ENCODE measurements at places on chromosomes 12 and 14. TPM values are rescaled to one million over a fixed set of nuclear protein-coding genes. Genes with fewer than 3 reads are reported as not detected.

Gene GPR68
- 1.2 TPM for total RNA-seq

Gene KERA
- total RNA-seq, result not detected

Gene SERPINA9
- total RNA-seq, result not detected

Gene EML5
- 3.7 TPM for total RNA-seq

Gene BCL11B
- total RNA-seq, result 71.7 TPM

Gene FBLN5
- total RNA-seq, result 1.2 TPM

Gene KRT4
- not detected for total RNA-seq

Gene TCHP
- total RNA-seq, result 20.9 TPM

Gene FLVCR2
- total RNA-seq, result 10.4 TPM

Gene OR10AD1
- total RNA-seq, result not detected

Gene VRTN
- not detected for total RNA-seq

Gene NELL2
- 61.9 TPM for total RNA-seq

Gene GPR84
- total RNA-seq, result 1.2 TPM

Gene KRT77
- total RNA-seq, result not detected

Gene FGF23
- total RNA-seq, result not detected

Gene SLCO1B1
- total RNA-seq, result not detected

Gene CAPZA3
- not detected for total RNA-seq

Gene FAM186B
- 0.12 TPM for total RNA-seq

Gene DBX2
- not detected for total RNA-seq

GRCh38 chr14:50069325-50069724 lies 47.0 kb downstream of the VCPKMT start:
- DNase-seq, result no peak

DNA sequence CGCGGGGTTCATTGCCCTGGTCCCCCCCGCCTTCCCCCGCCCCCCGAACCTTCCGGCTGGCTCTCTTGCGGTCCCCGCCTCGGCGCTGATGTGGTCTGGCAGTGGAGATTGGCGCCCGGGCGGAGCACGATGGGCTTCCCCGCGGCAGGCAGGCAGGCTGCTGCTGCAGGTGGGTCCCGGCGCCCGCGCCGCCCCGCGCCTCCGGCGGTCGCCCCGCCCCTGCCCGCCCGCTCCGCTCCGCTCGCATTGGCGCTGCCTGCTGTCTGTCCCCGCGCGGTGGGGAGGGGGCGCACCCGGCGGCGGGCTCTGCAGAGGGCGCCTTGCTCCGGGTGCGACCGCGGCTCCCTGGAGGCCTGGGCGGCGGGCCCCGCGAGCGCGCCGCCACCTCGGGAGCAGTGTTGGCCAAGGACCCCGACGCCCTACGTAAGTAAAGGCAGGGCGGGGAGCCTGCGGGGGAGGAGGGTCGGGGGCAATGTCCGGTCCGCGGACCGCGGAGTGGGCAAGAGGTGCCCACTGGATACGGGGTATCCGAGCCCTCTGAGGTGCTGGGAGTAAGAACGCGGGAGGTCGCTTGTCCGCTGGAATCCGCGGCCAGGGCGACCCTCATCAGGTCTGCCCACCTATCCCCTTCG lies at the start of gene AKAP5:
AKAP5 (plus strand) TSS at position 309 of the 632 bp plus-strand sequence. CDS start 2,896 bp downstream, outside the sequence.
- DNase-seq, result peak; percentile 68

DNA sequence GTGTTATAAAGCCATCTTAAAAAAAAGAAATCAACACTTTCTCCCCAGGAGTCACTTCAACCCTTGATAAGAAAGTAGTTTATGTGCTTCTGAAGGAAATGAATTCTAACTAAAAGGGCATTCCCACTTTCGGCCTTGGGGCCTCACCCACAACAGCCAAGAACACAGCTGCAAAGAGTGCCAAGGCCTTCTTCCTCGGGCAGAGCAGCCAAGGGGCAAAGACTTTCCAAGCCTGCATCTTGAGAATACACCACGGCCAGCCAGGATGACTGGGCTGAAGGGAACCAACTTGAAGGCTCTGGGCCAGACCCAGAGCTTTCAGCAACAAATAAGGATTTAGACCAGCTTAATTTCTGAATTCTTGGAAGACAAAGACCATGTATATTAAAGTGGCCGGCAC lies 60.4 kb upstream of the FOXN3 start:
- DNase-seq, result no peak

DNA sequence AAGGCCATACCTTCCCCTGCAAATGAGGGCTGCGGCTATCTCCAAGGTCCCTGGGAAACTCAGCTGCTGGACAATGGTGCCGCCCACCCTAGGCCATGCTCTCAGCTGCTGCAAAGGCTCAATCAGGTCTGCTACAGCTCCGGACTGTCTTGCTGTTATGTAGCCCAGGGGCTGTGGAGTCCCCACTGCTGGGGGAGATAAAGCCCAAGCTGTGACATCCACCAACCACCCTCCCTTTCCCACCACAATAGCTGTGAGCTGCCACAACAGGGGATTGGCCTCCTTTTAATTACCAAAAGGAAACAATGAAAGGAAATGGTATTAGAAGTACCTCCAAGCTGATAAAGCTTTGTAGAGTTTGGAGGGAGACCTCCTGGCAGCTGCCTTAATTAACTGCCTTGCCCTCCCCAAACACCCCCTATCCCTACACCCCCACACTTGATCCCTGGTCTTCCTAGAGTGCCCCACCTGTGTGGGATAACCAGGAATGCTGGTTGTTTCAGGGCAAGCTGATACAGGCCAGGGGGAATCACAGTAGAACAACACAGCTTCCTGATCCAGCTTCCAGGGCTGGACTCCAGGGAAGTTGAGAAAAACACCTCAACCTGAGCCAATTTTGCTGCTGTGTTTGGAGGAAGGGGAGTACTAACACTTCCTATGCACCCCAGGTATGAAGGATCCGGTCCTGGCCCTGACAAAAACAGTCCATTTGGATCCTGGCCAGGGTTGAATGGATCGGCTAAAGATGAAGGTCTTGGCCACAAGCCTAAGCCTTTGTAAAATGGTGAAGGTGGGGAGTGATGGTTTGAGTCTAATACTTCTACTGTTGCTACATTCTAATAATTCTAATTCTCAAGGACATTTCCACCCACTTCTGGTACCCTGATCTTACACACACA lies at the start of gene VWF:
VWF (minus strand) TSS at position 260 of the 899 bp plus-strand sequence. CDS start 1,474 bp downstream, outside the sequence.
- DNase-seq, result no peak

DNA sequence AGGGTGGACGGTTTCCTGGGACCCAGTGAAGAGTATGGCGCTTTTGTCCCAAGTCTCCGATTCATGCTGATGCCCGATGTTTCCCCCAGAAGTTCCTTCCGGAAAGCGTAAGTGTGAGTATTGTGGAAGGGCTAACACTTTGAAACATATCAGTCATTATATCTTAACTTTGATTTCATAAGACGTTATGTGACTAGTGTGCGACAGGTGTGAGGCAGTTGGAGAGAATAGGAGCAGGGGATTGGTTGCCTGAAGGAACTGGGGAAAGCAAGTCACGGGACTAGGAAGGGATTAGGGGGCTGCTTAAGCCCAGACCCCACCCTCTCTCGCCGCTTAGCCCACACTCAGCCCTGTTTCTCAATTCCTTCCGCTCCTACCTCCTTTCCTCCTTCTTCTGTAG lies 154.9 kb downstream of the CHST11 start:
- DNase-seq, result no peak

DNA sequence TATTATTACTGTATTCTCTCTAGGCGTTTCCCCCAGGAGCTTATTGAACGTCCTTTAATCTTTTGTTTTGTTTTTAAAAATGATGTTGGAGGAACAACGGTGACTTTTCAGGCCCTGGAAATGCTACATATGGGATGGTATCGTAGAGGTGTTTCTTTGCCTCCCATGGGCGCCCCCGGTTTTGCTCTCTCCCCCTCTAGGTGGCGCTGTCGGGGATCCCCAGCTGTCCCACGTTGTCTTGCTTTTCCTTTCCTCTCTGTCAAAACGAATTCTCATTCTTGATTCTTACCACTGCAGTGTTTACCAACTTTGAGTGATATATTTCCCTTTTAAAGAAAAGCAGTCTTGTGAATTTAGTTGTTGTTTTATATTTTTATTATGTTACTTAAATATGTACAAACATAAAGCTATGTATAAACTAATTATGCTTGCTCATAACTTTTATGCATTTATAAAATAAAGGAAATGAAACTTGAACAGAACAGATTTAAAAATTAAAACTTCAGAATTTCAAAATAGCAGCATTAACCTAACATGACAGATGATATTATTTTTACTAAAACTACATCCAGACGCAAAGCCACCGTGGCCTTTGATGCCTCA lies 171.9 kb downstream of the RGS6 start:
- DNase-seq, result peak; percentile 61

DNA sequence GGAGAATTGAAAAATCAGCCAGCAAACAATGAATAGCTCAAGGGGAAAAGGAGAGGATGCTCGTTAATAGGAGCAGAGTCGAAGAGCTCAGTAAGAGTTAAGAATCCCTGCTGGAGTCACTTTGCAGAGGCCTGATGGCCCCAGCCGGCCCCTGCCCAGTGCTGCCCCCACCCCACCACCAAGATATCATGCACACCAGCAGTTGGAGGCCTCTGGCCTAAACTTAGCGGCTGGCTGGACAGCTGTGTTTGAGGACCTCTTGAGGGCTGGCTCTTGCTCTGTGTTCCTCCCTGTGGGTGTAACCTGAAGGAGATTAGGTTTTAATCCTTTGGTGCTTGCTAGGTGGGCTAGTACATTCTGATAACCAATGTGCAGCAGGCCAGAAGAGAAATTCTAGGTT lies 142.0 kb downstream of the PLXNC1 start:
- no peak for DNase-seq

DNA sequence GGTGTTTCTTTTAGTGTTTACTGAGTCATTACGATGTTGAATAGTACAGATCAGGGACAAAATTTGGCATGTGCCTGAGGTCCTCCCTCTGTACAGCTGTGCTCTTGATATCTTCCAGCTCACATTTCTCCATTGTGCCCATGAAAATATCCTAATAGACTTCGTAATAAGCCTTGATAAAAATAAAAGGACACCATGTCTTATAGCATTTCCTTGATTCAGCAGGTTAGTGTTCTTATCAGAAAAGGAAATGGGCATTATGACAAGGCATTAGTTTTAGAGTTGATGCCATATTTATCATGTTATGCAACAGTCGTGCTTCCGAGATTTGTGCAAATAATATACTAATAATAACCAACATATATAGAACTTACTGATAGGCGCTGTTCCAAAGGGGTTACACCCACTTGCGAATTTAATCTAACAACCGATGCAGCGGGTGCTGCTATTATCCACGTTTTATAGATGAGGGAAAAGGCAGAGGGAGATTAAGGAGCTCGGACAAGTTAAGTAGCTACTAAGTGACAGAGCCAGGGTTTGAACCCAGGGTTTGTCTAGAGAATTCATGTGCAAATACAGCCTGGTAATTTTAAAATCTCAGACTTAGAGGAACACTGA lies 15.1 kb upstream of the WNK1 start:
- no peak for DNase-seq

GRCh38 chr12:131671871-131672270 lies 39.0 kb upstream of the SFSWAP start:
- no peak for DNase-seq

- no peak for DNase-seq
Measured at GRCh38 chr14:49619730-49620129, 696 bp downstream of the RPL36AL start.

- DNase-seq, result no peak
Measured at GRCh38 chr12:42090899-42091298, 53.8 kb downstream of the GXYLT1 start.

DNA sequence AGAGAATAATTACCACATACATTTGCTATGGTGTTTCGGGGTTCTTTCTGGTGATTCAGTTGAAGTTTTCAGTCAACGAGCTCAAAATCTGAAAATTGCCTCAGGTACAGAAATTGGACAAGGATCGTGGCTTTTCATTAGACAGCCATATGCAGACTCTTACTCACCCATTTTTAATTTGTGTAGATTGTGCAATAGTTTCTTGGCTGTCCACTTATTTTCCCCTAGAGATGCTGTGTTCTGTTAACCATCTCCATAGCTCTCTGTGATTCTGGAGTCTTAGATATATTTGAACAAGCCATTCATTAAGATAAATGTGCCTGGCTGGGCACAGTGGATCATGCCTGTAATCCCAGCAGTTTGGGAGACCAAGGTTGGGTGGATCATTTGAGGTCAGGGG lies 497.1 kb upstream of the RPL10L start:
- no peak for DNase-seq

GRCh38 chr12:32535288-32535999 lies 136.1 kb downstream of the FGD4 start:
- DNase-seq, result peak; percentile 12

GRCh38 chr12:125249066-125249824 lies 184.0 kb downstream of the AACS start:
- DNase-seq, result no peak

DNA sequence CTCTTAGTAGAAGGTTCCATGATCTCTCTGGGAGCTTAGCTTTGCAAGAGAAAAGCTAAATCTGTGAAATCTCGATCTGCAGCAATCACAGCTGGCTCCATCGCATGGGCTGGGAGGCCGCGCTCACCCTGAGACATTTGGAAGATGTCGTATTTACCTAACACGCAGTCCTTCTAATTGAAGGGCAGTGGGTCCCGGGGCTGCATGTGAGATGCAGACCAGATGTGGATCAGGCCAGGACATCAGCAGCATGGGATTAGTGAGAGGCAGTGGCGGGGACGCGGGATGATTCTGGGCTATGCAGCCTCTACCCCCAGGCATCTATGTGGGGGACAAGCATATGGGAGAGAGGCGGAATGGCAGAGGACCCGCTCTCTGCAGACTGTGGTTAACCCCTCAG lies 312.4 kb upstream of the RTL1 start:
- DNase-seq, result no peak

DNA sequence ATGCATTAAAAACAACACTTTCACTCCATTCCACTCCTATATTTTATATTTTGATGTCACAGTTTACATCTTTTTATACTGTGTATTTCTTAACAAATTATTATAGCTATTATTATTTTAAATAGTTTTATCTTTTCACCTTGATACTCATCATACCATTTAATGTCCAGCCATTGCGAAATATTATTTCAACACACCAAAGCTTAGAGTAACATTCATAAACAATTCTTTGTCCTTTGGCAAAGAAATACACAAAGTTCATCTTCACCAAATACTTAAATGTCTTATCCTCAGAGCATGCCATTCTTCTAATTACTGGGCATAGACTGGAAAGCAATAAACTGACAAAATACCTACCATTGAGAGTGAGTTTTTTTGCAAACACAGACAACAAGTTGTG lies 1963.4 kb upstream of the FLRT2 start:
- no peak for DNase-seq

DNA sequence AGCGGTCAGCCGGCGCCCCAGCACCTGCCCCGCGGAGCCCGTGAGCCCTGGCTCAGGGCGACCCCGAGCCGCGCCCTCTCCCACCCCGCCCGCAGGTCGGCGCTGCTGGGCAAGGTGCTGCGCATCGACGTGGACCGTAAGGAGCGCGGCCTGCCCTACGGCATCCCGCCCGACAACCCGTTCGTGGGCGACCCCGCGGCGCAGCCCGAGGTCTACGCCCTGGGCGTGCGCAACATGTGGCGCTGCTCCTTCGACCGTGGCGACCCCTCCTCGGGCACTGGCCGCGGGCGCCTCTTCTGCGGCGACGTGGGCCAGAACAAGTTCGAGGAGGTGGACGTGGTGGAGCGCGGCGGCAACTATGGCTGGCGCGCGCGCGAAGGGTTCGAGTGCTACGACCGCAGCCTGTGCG lies 14.4 kb downstream of the HHIPL1 start:
- DNase-seq, result no peak

DNA sequence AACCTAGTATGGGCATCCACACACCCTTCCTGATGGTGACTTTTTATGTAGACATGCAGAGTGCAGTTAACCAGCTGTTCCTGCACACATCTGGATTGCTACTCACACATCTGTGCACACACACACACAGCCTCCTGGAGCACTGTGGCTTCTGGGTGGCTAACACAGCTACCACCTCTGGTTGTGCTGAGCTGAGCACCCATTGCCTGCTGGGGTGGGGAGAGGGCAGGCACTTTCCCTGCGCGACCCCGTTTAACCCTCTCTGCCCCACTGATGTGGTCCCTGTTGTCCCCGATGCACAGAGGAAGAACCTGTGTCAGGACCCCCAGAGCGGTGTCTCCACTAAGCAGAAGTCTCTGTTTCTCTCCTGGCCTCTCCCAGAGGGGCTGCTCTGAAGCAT lies 14.4 kb upstream of the SERPINA3 start:
- no peak for DNase-seq
